ENCODE measurements at places on chromosomes 6 and 20.

GRCh38 chr6:32397252-32397920, 9.6 kb downstream of the BTNL2 start:
- no peak for DNase-seq

- DNase-seq: no peak
These were observed 187.2 kb downstream of the FOXC1 start for GRCh38 chr6:1796706-1797529.

- DNase-seq: no peak
These were observed 261.5 kb downstream of the EYA4 start for GRCh38 chr6:133502441-133503335.

DNA sequence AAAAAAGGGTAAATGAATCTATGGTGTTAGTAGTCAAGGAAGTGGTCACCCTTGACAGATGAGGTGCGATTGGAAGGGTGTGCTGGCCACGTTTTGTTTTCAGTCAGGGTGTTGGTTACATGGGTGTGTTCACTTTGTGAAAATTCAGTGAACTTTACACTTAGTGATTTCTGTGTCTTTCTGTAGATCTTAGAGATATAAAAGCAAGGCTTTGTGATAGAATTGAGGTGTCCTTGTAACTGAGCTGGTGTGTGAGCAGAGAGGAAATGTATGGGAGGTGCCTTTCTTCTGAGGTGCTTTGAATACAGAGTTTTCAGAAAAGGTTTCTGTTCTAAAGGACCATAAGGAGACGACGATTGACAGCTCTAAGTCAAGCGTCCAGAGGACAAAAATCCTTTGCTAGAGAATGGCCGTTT, 90.5 kb downstream of the SAMD3 start:
- no peak for DNase-seq

GRCh38 chr6:41072836-41073202, at the start of gene NFYA:
Gene NFYA (plus strand): TSS chr6:41072974. CDS start chr6:41079090, 6,116 bp downstream.
- no peak for DNase-seq

DNA sequence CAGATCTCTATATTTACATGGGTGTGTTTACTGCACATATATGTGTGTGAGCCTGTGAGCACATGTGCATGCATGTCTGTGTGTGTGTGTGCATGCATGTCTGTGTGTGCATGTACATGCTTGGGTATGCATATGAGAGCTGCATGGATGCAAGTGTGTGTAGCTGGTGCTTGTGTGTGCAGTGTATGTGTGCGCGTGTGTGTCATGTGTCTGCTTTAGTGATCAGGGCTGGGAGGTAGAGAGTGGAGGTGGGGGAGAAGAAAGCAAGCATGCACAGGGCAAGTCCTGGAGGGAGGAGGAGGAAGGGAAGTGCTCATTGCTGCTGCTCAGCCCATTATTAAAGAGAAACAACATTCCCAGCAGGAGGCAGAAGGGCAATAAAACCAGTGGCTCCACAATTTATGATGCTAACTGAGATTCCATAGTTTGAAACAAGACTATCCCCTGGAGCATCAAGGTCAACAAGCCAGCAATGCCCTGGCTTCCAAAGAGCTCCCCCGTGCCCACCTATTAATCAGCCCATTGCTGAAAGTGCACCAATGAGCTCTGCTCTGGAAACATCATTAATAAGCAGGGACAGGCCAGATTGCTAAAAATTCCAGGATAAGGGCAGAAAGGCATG, 414.0 kb downstream of the MAFB start:
- no peak for DNase-seq

DNA sequence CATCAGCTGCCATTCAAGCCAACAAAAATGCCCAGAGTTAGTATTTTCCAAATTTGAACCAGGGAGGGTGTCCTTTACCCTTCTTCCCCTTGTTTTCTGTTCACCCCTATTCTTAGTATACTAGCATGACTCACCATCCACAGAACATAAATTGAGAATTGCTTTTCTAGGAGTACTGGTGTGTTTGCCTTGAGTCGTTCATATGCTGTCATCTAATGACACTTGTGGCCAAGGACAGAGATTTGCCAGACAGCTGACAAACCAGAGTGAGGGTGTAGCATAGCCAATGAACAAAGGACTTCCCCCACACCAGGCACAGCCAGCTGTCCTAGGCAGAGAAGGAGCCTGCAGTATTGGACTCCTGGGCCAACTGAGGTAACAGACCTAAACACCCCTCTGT, 62.2 kb downstream of the FILIP1 start:
- peak; percentile 55 for DNase-seq

- peak; percentile 1 for DNase-seq
These were observed 9.3 kb downstream of the HLA-DOA start for GRCh38 chr6:33000055-33000454.

DNA sequence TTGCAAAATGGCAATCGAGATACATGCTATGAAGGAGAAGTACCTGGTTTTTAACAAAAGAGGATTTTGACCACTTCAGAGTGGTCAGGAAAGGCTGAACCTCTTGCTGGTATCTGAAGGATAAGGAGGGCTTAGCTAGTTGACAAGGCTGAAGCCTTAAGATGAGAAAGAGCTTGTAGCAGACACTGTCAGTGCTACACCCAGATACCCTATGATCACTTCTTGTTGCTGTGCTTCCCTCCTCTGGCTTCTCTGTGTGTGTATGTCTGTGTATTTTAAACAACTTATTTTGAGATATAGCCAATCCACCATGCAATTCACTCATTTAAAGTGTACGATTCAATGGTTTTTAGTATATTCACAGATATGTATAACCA, 38.9 kb upstream of the TGM2 start:
- no peak for DNase-seq

- DNase-seq: no peak
These were observed 266.1 kb upstream of the ARID1B start for GRCh38 chr6:156511051-156511450.

- no peak for DNase-seq
These were observed 119.9 kb upstream of the MAFB start for GRCh38 chr20:40808936-40809335.

GRCh38 chr6:106974336-106974998, at the start of gene CD24:
Gene CD24 (minus strand): TSS chr6:106974729. CDS start chr6:106974646, 83 bp downstream.
- DNase-seq: peak; percentile 87

DNA sequence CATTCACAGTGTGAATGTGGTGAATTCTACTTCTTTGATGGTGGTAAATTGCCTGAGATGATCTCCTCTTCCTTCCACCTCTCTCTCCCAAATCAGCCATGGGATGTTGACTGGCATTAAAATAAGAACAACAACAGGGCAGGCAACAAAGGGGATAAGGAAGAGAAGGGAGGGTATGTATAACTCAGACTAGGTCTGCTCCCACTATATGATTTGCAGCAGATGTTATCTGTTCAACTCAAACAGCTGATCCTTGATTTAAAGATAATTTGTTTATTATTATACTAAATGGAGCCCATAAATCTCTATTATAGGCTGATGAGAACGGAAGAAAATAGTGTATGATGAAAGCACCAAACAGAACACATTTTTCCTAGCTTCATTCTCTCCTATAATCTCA, 262.0 kb downstream of the BTBD3 start:
- DNase-seq: no peak

GRCh38 chr6:143299253-143300166, 151.0 kb downstream of the ADAT2 start:
- no peak for DNase-seq

- no peak for DNase-seq
These were observed 752.2 kb upstream of the MARCKS start for GRCh38 chr6:113104951-113105350.

DNA sequence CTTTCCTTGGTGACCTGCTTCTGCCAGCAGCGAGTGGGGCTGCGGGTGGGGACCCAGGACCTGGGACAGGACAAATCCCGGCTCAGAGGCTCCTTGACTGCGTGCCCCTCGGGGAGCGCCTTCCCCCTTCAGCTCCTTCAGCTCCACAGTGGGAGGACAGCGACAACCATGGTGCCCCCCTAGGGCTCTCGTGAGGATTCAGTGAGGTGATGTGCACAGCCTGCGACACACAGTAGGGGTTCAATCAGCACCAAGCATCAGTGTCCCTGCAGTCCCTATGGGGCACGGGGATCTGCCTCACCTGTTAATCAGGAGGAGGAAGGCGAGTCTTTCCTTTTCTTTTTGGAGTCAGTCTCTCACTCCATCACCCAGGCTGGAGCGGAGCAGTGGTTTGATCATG, 209.2 kb downstream of the PREX1 start:
- DNase-seq: no peak

GRCh38 chr6:22964334-22964733, 395.0 kb downstream of the HDGFL1 start:
- DNase-seq: no peak

- no peak for DNase-seq
These were observed 621 bp downstream of the NOL7 start for GRCh38 chr6:13615792-13616120.

DNA sequence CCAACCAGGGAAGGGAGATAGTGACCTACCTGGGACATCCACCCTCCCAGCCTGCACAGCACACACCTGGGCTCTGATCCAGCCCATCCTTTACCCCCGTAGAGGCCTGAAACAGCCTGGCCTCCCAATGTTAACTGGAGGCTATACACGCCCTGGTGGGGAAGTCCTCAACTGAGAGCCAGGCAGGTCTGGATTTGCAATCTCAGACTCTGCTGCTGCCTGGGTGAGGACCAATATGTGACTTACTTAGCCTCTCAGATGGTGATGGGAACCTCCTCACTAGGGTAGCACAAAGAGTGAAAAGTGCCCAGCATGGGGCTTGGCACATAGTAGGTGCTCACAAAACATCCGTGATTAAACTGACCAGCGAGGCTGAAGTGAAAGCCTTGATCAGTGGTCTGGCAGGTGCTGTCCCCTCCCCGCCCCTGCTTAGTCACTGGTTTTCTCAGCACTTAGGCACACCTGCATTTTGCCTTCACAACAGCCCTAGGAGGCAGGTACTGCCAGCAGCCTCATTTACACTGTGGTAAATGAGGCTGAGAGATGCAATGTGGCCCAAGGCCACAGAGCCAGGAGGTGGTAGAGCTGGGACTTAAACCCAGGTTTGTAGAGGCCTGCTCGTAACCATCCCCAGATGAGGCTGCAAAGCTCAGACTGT, 12.4 kb downstream of the PEDS1 start:
- no peak for DNase-seq

- no peak for DNase-seq
These were observed 59.9 kb downstream of the DTD1 start for GRCh38 chr20:18647777-18648176.

DNA sequence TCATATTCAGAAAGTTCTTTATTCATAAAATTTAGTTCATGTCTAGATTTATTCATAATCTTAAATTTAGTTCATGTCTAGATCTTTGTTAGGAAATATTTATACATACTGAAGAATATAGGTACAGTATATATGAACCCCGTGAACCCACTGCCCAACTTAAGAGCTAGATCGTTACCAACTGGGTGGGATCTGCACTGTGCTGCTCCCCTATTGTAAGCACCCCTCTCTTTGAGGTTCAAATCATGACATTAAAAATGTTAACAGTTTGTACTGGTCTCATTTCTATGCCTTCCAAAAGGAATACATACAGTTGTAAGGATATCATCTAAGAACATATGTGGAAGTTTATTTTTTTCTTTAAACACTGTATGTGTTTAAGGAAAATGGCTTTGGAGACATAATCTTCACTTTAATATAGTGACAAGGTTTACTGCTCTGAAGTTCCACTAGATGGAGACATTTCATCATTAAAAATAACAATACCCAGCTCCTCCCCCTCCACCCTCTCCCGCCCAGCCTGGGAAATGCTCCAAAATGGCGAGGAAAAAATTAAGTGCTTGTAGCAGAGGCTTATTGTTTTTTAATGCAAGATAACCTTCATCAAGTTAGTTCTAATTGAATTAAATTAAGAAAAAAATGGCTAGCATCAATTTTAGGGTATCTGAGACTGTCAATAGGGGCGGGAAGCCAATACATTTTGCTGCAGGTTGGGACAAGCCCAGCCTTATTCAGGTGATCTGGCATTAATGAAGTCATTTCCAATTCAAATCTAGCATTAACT, 104.1 kb upstream of the TRAF3IP2 start:
- DNase-seq: peak; percentile 57

DNA sequence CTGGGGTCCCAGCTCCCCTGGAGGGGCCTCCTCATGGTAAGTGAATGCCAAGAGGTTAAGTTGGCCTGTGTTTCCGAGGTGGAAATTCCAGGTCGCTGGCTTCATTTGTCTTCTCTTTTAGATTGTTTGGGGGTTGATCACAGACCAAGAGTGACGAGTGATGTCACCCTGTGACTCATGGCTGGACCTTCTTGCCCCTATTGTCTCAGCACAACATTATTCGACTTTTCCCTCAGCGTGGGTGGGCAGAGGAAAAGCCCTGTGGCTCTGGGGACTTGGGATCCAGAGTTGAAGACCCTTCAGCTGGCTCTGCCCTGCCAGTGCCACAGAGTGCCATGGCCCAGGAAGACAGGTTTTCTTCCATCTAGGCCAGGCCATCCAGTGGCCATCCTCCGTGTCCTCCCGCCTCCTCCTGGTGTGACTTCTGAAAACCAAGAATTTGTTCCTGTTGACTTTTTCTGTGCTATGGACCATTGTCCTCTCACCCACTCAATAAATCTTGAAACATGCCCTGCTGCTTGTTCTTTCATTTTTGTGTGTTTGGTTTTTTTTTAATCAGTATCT, 15.4 kb upstream of the SNHG17 start:
- no peak for DNase-seq

GRCh38 chr6:56450882-56451739, 191.6 kb downstream of the DST start:
- DNase-seq: no peak

DNA sequence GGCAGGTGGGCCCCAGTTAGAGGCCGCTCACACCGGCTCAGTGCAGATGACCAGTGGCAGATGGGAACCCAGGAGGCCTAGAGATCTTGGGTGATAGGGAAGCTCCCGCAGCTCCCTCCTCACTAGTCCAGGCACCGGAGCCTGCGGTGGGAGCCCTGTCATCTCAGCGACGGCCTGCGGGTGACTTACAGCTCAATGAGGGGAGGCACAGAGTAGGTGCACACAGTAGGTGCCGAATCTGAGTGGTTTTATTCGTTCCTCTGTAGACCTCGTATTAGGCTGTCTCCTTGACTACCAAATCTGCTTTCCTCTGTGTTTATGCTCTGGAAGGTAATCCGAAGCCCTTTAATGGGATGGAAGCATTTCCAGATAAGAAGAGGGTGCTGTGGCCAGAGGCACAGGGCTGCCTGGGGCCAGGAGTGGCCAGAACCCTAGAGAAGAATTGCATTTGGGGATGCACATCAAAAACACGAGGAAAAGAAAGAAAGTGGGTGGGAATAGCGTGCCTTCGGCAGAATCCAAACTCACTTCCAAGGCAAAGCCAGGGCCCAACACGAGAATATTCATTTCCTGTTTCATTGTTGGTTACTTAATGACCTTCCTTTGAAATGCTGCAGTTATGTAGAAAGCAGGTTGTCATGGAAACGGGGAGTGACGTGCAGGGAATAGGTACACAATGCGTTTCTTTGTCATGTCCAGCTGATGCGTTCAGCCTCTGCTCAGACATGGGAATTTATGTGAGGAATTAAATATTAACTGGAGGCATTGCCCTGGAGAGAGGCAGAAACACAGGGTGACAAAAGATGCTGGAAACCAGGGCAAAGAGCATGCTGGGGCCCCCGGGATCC, 24.7 kb downstream of the MYT1 start:
- peak; percentile 7 for DNase-seq

- DNase-seq: no peak
These were observed 54.0 kb downstream of the EFHC1 start for GRCh38 chr6:52474173-52474572.

- no peak for DNase-seq
These were observed 2.3 kb upstream of the TXLNB start for GRCh38 chr6:139294090-139294489.

Measured in NCI-H1092 treated with DMSO at 0.1 percent for 48 hours (cell line).